ENCODE measurements at places on chromosomes 1 and 21. TPM values are rescaled to one million over a fixed set of nuclear protein-coding genes. Genes with fewer than 3 reads are reported as not detected.

The PROX1 gene
- total RNA-seq: 11.7 TPM

The AADACL3 gene
- total RNA-seq: not detected

The RNU1-2 gene
- 6,803 TPM for total RNA-seq

The SFN gene
- 47.5 TPM for total RNA-seq

DNA sequence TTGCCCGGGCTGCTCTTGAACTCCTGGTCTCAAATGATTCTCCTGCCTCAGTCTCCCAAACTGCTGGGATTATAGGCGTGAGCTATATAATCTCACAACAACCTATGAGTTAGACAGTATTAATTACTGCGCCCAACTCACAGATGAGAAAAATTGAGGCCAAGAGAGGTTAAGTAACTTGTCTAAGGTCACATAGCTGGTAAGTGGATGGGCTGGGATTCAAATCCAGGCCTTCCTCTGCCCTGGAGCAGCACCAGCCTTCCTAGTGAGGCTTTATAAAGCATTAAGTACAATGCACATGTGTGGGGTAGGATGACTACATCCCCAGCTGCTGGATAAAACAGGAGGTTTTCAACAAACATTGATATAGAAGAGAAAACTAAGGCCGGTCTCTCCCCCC, 15.1 kb downstream of the E2F2 start:
- H3K36me3 ChIP-seq: no peaks in the 10 kb centered on the region
- H3K4me3 ChIP-seq: no peak overlapping the region
- DNase-seq: no peak
- no peak overlapping the region for H3K27ac ChIP-seq

All from lower lobe of right lung (tissue), 2 donors.